ENCODE measurements at places on chromosomes 1 and 21. TPM values are rescaled to one million over a fixed set of nuclear protein-coding genes. Genes with fewer than 3 reads are reported as not detected.

Gene CD244
- 0.36 TPM for total RNA-seq

Gene C4BPA
- total RNA-seq, result not detected

Gene SLC30A2
- total RNA-seq, result 0.15 TPM

Gene SLC25A34
- 7.1 TPM for total RNA-seq

Gene CLDN17
- total RNA-seq, result not detected

DNA sequence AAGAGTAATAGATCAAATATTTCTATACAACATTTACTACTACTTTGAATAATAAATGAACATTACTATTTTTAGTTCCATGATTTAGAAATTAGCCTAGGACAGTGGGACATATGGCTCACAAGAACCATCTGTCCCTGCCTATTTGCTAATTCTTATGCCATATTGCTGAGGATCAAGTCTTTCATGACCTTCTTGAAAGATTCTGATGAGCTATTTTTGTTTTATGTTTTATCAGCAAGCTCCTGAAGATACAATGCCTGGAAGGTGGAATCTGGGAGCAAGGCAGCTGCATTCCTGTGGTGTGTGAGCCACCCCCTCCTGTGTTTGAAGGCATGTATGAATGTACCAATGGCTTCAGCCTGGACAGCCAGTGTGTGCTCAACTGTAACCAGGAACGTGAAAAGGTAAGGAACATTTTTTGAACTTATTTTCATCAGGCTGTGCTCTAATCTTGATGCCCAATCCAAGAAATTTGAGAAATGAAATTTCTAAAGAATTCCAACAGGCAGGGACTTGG is 326.7 kb downstream of the PAPPA2 start:
- DNase-seq, result no peak

GRCh38 chr1:67745875-67746698 is 61.1 kb downstream of the GADD45A start:
- no peak for DNase-seq

DNA sequence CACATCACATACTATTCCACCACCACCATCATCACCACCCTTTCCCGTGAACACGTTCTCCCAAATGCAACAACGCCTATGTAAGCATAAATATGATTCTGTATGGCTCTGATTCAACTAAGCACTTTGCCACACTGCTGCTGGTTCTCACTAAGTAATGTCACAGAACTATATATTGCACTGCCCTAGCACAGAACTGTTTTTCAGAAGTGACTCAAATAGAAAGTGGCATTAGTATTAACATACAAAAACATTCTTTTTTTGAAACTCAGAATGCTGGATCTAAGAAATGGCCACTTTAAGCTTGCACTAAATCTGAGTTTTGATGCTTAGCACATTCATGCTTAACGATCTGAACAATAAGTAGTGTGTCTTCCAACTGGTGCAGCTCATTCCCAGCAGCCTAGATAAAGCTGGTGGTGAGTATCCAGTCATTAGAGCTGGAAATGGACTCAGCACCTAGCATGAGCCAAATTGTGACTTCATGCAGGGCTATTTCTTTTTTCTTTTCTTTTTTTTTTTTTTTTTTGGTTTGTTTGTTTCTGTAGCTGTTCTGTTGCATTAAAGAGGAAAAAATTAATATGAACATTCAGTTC is 46.2 kb upstream of the ZC3H11B start:
- no peak for DNase-seq

DNA sequence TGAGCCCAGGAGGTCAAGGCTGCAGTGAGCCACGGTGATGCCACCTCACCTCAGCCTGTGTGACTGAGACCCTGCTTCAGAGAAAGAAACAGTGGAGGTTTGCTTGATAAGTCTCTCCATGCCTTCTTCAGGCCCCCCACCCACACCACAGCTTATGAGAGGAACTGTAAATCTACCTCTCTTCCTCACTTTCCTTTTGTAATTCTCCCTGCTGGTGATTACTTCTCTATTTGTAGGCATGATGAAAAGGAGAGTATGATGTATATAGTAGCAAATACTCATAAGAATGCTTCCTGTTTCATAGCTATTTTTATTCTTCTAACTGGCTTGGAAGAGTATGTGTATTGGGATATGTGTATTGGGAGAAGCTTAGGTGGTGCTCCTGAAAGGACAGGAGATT is 186.3 kb downstream of the VPS13D start:
- DNase-seq, result no peak

- DNase-seq, result no peak
Observed at GRCh38 chr1:66291531-66291864, 242.5 kb upstream of the SGIP1 start.

- no peak for DNase-seq
Observed at GRCh38 chr1:2049225-2049717, 940 bp upstream of the PRKCZ start.
